ENCODE measurements at places on chromosomes 6 and 20.
A peak's percentile ranks its signal among the peaks of the same experiment; 100 is the strongest.

GRCh38 chr20:24935766-24936525, 13.1 kb upstream of the CST7 start:
- DNase-seq, result no peak

GRCh38 chr6:50087231-50087954, 37.7 kb upstream of the DEFB112 start:
- DNase-seq, result peak; percentile 47

- DNase-seq, result no peak
Measured at GRCh38 chr20:6575912-6576401, 191.5 kb upstream of the BMP2 start.

- peak; percentile 68 for DNase-seq
Measured at GRCh38 chr6:131998255-131998982, 47.2 kb upstream of the CCN2 start.

- no peak for DNase-seq
Measured at GRCh38 chr20:37111926-37112455, 16.2 kb upstream of the RBL1 start.

DNA sequence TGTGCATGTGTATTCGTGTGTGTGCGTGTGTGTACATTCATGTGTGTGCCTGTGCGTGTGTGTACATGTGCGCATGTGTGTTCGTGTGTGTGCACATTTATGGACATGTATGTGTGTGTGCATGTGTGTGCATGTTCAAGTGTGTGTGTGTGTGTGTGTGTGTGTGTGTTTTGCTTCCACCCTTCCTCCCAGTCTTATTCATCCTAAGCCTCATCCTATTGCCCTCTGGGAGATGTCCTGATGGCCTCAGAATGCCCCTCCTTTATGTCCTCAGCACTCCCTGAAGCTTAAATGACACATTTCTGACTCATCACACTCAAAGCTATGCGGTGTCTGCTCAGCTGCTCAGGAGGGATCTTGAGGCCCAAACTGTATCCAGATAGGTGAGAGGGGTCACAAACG, 76.6 kb upstream of the CCDC167 start:
- peak; percentile 34 for DNase-seq

DNA sequence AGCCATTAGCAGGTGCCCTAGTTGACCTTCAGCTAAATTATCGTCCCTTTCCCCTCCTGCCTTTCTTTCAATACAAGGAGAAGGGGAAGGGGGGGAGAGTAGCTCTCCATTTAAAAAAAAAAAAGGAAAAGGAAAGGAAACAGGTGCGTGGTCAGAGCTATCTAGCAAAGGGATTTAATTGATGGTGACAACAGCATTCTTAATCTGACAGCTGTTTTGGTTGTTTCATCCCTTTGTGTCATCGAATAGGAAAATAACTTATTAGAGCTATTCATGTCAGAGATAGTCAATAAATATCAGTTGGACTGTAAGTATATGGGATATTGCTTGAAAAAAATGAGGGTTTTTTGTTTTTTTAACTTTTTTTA, 195.2 kb upstream of the SASH1 start:
- no peak for DNase-seq

DNA sequence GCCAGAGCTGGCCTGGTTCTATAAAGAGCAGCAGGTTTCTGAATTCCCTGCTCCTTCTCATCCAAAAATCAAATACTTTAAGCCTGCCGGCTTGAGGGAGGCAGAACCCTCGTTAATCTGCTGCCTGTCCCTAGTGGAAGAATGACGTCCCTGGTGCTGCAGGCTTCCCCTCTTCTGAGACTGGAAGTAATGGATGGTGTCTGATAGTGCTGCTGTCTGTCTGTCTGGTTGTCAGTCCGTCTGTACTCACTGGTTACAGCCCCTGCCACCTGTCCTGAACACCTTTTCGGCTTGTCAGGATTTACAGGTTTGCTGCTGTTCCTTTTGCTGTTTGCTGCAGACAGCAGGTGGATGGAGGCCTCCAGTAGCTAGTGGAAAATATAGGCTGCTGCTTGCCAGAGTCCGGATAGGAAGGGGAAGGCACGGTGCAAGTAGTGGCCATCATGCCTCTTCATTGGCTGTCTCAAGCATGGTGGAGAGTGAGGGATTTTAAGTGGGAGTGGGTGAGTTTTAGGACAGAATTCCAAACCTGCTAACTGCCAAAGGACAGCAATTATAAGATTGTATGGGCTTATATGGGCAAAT, 2.5 kb downstream of the RIMS1 start:
- DNase-seq, result no peak

DNA sequence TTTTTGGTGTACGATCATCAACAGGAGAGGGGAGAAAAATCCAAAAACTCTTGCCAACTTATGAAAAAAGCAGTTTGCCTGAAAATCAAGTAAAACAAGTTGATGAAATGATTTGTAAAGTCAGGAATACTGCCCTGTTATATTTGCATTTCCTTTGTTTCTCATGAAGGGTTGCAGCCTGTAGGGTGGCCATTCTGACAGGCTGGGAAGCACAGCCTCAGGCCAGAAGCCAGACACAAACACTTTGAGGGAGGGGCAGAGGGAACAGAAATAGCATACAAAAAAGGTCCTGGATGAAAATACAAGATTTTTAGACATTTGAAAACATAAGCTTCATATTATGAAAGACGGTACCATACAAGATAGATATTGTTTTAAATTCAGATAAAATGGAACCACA, 109.8 kb downstream of the DTNBP1 start:
- DNase-seq, result no peak

- DNase-seq, result no peak
Measured at GRCh38 chr6:19803331-19804204, 33.6 kb upstream of the ID4 start.

DNA sequence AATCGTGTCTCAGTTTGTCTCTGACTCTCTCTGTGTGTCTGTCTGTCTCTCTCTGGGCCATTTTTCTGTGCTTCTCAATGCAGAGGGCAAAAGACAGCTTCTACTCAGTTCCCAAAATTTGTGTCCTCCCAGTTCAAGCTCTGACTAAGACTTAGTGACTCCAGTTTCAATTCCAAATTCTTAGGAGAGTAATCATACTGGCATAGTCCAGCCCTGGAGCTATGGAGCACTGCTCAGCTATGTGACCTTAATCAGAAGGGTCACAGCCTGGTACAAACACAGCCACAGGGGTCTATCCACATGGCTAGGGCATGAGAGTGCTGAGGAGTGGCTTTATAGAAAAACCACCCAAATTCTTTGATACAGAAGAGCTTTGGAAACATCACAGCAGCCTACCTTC, 91.9 kb downstream of the FOXF2 start:
- no peak for DNase-seq

- DNase-seq, result peak; percentile 80
Measured at GRCh38 chr6:111997078-111997852, 56.6 kb upstream of the CCN6 start.

DNA sequence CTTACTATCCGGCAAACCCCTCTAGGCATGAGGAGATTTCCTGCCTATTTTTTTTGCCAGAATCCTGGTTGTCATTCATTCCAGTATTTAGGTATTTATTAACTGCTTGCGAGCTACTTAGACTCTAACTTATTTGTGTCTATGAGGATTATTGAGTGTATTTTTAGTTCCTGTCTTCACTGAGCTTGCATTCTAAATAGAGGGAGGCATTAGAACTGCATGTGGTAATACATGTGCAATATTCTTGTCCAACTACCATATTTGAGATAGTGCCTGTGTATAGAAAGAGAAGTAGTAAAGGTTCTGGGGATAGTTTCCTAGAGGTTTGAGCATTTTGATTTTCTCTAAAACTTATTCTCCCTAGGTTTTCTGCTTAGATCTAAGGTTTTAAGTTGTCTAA, 308.9 kb downstream of the EYA4 start:
- no peak for DNase-seq

- no peak for DNase-seq
Measured at GRCh38 chr20:2337142-2337541, 41.3 kb downstream of the TGM3 start.

DNA sequence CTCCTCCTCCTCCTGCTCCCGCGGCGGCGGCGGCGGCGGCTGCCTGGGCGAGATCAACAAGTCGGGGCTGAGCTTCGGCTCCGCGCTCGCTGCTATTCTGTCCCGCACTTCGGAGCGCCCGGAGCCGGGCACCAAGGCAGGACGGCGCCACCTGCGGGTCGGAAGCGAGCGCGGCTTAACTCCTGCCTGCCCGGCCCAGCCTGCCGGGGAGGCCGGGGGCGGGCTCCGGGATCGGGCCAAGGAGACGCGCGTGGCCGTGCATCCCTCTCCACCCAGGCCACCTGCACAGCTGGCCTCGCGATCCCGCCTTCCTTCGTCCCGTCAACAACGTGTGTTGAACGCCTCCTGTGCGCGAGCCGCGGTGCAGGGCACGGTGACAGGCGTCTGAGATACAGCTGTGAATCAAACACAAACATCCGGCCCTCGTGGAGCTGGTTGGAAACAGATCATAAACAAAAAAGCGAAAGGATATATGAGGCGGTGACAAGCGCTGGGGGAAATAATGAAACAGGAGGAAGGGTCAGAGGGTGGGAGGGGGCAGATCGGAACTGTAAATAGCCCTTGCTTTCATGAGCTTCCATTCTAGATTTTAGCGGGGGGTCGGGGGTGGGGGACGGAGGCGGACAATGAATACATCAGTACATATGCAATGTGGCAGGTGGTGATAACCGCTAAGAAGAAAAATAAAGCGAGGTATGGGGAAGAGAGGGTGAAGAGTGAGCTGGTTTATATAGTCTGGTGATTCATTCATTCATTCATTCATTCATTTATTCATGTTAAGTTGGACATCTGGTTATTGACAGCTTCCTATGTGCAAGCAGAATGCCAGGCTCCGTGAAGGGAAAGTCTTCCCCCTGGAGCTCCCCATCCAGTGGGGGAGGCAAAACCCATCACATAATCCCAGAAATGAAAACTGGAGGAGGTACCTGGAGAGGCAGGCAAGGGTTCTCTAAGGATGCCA, 2.0 kb upstream of the KCNB1 start:
- DNase-seq, result peak; percentile 90

DNA sequence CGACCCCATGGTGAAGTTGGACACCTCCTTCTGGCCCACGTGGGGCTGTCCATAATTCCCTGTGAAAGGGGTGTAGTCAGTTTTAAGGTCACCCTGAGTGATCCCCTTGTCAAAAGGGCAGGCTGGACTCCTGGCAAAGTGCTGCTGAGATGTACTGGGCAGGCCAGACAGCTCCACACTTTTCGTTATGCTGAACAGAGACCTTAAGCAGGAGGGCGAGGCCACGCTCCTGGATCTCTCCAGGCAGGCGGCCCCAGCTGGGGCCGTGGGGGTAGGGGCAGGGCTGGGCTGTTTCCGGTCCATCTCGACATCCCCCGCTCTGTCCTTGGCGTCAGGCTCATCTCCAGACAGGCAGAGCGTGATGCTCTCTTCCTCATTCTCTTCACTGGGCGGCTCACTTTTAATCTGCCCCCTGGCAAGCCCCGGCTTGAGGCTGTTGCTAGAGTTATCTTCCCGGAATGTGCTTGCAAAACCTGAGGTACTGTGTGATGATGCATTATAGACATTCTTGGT, 56.7 kb downstream of the GJA10 start:
- no peak for DNase-seq

- no peak for DNase-seq
Measured at GRCh38 chr20:23039136-23039875, 4.2 kb downstream of the SSTR4 start.

DNA sequence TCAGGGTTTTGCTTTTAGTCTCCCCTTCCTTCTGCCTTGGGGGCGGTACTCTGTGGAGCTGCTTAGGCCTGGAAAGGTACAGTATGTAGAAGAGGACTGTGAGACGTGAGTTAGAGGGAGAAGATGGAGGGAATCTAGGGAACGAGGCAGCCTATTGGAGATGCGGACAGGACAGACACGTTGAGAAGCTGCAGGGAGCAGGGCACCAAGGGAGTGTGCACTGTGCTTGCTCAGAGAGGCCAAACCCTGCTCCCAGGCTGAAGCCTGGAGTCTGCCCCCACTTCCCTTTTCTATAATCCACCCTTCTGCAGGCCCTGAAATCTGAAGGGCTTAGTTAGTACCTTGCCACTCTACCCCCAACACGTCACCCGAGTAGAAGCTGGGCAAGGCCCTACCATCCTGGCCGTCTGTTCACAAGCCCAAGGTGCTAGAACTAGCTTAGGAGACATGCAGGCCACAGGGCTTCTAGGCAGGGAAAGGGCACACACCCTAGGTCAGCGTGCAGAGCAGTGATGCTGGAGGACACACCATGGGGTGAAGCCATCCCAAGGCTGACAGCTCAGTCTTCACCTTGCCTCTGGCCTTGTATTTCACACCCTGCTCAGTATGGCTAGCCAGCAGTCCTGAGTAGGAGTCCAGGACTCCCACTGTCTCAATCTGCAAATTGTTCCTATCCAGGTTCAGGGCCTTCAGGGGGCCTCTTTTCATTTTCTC, 6.9 kb downstream of the TP53INP2 start:
- DNase-seq, result no peak

GRCh38 chr6:161336479-161336878, 62.6 kb upstream of the AGPAT4 start:
- DNase-seq, result no peak

DNA sequence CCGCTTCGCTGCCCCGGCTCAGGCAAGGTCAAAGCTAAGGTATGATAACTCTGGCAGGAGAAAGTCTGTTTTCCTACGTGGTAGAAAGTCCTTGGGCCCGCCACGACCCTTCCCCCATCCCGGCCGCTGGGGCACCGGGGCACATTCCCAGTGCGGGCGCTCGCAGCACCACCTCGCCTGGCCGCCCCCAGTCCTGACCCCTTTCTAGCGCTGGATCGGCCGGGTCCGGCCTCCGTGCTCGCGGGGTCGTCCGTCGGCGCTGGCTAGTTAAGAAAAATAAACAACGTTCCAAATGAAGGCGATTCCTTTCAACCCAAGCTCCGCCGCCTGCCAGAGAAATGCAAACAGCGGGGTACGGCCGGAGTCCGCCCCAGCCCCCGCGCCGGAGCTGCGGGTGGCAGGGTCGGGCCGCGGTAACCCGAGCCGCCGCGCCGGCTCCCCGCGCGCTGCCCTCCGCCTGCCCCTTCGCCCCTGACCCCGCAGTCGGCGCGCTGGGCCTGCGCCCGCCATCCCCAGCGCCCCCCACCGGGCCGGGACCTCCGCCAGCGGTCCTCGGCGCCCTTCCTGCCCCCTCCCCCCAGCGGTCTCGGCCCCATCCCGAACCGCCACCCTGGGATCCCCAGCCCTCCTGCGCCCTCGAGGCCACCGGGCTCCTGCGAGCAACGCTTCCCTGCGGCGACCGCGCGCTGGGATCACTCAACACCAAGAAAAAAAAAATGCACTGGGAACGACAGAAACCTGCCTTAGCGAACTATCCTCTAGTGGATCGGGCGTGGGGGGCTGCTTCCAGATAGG, 37.6 kb downstream of the NCR2 start:
- DNase-seq, result no peak

DNA sequence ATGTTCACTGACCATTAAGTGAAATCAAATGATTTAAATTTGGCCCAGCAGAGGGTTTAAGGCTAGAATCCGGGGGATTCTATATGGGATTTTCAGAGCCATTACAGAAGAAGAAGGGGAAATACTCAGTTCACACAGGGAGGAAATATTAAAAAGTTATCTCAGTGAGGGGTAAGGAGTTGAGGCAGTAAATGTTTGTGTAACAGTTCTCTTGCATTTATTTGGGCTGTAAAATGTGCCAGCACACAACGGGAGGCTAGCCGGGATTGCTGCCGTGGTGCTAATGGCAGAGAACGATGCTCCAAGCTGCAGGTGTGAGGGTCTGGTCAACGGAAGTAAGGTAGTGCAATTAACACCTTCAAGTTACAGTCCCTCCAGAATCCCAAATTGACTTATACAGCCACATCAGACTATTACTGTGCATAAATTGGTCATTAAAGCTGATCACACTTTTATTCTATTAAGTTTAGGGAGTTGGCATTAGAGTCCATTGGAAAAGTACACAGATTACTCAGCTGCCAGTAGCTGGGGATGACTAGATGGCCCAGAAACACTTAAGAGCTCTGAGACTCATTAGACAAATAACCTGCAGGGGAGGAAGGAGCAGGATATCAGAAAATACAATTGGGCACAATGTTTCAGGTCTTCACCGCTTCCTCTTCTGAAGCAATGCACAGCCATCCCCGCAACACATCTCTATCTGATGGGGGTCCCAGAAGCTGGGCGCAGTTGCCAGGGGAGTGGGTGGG, 31.3 kb downstream of the PPP1R3G start:
- no peak for DNase-seq

Measured in SJCRH30 (cell line).